ENCODE measurements at places on chromosomes 7 and 10.

DNA sequence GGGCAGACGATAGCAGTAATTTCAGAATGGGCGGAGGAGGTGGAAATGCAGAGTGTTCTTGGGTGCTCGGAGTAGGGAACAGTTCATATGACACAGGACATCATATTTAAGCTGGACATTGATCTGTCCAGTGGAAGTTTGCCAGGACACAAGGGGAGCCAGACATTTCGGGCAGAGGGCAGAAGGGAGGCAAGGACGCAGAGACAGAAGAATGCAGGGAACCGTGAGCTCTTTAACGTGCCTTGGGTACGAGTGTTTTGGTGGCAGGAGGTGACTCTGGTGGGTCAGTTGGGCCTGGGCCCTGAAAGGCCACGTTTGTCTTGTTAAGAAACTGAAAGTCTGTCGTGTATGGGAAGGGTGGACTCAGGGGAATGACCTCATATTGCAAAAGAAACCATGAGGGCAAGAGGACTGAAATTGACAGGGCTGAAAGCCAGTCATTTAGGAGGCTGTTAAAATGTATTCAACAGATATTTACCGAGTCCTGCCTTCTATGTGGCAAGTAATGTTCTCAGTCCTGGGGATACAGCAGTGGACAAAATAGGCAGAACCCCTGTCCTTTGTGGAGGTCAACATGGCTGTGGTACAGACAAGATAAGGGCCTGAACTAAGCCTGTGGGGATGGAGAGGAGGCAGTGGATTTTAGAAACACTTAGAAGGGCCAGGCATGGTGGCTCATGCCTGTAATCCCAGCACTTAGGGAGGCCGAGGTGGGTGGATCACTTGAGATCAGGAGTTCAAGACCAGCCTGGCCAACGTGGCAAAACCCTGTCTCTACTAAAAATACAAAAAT lies 2.2 kb downstream of the OPTN start:
- DNase-seq: no peak

DNA sequence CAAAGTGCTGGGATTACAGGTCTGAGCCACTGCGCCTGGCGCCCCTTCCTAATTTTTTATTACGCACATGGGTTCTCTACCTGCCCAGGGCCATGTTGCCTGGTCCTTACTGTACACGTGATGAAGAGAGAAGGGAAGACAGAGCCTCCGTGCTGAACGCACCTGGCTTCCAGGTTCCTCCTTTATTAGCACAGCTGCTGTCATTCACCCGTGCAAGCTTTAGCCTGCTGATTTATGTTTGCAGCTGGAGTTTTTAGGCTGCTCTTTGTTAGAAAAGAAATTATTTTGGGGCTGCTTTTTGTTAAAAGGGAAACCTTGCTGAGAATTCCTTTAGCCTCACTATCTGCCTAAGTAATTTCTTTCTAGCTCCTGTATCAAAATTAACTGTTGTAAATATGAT lies 417.0 kb downstream of the CALN1 start:
- DNase-seq: no peak

GRCh38 chr7:143507094-143507518 lies 29.4 kb downstream of the TAS2R41 start:
- no peak for DNase-seq

DNA sequence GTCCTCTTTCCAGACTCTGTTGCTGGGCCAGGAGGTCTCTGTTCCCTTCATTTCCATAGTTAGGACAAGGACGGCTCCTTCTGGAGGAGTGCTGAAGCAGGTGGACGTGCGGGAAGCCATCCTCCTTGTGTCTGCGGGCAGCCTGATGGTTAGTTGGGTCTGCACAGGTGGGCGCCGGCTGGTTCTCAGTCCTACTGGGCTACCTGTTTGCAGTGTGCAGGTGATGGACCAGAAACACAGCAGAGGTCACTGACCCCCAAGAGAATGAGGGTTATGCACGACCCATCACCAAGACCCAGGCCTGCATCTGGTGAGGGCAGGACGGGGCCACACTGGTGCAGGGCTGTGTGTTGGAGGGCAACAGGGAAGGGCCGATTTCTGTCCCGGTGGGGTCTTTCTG lies 7.8 kb downstream of the RARRES2 start:
- DNase-seq: no peak

GRCh38 chr10:93874309-93875031 lies 19.3 kb upstream of the SLC35G1 start:
- DNase-seq: no peak

- DNase-seq: no peak
Observed at GRCh38 chr10:13441476-13441875, 87.3 kb downstream of the BEND7 start.

DNA sequence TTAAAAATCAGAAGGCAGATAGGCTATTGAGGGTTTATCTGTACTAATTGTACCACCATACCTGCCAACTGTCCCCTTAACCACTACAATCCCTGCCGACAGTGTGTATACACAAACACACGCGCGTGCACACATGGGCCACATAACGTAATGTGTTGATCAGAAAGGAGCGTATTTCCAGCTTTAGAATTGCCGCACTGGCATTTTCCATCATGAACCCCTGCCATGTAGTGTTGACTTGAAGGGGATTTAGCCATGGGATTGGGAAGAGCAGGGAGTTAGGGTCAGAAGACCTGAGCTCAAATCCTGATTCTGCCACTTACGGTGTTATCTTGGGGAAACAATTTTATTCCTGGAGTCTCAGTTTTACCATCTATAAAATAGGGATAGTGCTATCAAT lies 158.9 kb downstream of the TCF7L2 start:
- no peak for DNase-seq

DNA sequence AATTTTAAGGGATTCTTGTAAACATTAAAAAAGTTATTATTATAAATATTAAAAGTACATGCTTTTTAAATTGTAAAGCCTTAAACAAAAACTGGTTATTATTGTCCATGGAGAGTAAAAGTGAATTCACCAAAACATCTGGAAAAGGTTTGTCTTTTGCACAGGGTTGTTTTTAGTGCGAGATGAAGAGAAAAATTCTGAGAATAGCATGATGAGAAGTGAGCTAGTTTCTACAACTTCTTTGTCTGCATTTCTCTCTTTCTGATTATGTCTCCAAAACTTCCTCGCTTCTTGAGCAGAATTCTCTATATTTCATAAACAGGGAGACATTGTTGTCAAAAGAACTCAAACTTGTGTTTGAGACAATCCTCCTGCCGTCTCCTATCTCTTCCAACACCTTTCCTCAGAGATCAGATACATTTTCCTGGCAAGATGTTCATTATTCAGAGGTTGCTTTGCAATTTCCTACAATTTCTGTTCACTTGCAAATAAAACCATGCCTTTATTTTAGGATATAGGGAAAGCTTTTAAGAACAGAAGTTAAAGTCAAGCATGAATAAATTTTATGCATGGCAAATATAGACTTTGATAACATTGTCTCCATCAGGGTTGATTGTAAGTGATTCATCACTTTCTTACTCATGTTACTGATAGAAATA lies 372.1 kb upstream of the NPVF start:
- DNase-seq: no peak

- no peak for DNase-seq
Observed at GRCh38 chr10:111161109-111161874, 84.5 kb downstream of the ADRA2A start.

DNA sequence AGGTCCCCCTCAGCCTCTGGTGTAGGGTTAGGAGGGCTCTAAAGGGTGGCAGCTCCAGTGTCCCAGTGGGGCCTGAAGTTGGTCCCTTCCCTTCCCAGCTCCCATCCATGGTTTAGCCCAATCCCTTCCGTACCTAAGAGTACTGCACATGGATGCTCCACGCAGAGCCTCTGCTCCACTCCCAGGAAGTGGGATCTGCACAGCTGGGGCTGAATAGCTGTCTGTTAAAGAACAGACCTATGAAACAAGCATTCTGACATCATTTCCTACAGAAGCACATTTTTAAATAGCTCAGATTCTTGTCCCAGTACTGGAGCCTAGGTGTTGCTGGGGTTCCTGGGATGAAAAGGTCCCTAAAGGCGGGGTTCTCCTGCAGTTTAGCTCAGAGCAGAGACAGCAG lies 135.9 kb downstream of the ZMYND11 start:
- no peak for DNase-seq

GRCh38 chr7:2663960-2664359 lies 24.0 kb upstream of the AMZ1 start:
- no peak for DNase-seq

GRCh38 chr10:70851597-70852475 lies 36.1 kb downstream of the SGPL1 start:
- DNase-seq: no peak

DNA sequence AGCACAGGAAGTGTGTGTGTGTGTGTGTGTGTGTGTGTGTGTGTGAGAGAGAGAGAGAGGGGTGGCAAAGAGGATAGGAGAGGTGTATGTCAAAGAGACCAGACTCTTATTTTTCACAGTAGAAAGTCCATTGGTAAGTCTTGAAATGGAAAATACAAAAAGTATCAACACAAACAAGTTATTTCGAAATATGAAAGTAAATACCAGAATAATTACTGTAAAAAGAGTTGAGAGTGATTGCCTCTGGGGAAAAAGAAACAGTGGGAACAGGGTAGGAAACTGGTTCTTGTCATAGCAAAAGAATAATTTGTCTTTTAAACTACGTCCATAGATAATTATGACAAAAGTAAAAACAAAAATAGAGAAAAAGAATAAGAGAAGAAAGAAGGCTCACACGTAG lies 29.0 kb upstream of the EIF5AL1 start:
- DNase-seq: no peak

DNA sequence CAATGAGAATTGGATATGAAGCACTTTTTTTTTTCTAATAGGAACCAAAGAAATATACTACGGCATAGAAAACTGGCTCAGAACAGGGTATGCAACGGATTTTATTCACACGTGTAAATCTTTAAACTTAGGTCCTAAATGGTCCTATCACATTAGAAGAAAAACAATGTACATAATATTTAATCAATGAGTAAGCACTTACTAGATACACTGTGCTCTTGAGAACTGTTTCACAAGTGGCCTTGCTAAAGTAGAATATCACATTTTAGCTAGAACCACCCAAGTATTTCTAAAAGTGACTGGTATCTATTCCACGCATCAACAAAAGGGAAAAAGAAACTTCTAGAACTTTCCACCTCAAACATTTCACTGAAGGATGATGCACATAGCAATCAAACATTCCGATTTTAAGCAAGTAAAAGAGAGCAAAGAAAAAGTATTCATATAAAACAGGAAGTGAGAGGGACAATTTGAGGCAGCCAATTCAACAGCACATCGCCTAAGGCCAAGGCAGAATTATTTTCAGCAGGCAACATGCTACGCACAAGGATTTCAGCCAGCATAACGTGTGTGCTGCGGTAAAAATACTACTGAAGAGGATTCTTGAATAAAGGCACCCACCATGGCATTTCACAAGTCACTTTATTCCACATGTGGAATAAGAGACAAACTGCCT lies 55.8 kb downstream of the PARD3 start:
- DNase-seq: no peak

- peak; percentile 30 for DNase-seq
Observed at GRCh38 chr10:119313644-119314043, 106.3 kb downstream of the GRK5 start.

GRCh38 chr7:51243631-51244030 lies 73.0 kb downstream of the COBL start:
- no peak for DNase-seq

GRCh38 chr7:157474685-157475084 lies 137.9 kb downstream of the DNAJB6 start:
- no peak for DNase-seq

DNA sequence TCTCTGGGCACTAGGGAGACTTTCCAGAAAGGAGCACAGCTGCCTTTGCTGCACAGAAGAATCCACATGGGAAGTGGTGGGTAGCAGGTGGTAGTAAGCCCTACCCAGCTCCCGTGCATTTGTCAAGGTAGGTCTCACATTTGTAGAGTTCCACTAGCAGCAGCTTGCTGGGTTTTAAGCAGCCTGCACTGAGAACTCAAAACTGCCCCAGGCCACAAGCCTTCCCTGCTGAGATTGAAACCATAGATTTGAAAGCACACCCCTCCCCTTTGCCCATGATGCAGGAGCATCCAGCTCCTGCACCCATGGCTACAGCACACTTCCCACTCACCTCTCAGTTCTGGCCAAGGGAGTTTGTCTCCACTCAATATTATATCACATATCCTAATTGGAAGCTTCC lies 604.5 kb upstream of the STEAP1 start:
- DNase-seq: no peak

DNA sequence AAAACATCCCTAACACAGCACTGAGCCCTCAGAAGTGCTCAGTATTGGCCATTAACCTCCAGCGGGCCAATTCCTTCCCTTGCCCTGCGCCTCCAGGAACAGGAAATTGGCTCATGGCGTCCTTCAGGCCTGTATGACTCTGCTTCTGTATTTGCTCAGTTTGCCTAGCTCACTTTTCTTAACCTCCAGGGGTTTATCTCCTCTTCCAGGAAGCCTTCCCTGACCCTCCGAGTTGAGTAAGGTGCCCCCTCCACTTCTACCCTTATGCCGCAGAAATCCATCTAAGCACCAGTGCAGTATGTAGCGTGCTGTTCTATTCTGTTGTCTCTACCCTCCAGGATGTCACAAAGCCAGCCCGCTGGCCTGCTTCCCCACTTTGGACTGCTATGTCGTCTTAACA lies 1.1 kb upstream of the SFXN4 start:
- DNase-seq: no peak

DNA sequence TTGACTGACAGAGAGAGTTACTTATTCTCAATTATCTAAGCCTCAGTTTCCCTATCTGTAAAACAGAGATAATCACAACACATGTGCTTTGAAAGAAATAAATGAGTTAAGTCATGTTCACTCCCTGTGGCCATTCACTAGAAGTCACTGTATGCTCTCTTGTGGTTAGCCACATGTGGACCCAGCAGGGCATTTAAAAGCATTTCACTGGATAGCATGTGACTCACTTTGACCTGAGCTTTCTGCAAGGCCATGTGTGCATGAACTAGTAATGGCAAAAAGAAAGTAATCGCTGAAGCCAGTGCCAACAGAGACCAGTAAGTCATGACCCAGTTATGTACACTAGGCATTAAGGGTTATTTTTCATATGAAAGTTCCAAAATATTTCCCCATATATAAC lies 557.0 kb upstream of the IGFBP3 start:
- no peak for DNase-seq

- DNase-seq: peak; percentile 5
Observed at GRCh38 chr10:92290076-92290836, 622 bp downstream of the CPEB3 start.

- no peak for DNase-seq
Observed at GRCh38 chr7:90484706-90485105, 15.3 kb downstream of the PTTG1IP2 start.

DNA sequence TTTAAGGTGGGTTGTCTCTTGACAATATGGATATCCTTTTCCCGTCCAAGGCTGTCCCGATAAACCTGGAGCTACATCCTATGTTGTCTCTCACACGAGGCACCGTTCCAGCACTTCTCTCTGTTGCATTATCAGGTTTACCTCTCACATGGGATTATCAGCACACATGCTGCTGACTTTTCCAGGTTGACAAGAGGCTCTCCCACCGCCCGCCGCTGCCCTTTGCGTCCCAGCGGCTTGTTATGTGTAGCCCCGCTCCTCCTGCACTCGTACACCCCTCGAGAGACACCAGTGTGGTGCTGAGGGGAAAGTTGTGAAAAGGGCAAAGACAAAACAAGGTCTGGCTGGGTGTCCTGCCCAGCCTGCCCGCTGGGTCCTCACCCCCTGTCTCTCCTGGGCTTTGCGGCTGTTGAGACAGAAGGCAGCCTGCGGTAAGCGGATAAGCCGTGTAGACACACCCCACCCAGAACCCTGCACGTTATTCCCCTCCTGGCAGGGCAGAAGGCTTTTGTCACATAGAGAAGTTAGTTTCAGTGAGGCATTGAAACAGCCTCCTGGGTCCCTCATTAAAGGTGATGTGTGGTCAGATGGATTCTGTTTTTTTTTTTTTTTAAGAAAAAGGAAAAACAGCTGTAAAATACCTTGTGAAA lies 38.7 kb downstream of the UBE3C start:
- no peak for DNase-seq

GRCh38 chr7:138095972-138096935 lies 20.0 kb downstream of the AKR1D1 start:
- no peak for DNase-seq

All from activated gamma-delta T cell treated with anti-CD3 and anti-CD28 coated beads, Interleukin-2, amount 50 U/mL, for 16 hours (primary cell).